ENCODE measurements at places on chromosomes 11 and 22.

GRCh38 chr11:1298695-1299492, 10.5 kb downstream of the TOLLIP start:
- DNase-seq = peak; percentile 96

DNA sequence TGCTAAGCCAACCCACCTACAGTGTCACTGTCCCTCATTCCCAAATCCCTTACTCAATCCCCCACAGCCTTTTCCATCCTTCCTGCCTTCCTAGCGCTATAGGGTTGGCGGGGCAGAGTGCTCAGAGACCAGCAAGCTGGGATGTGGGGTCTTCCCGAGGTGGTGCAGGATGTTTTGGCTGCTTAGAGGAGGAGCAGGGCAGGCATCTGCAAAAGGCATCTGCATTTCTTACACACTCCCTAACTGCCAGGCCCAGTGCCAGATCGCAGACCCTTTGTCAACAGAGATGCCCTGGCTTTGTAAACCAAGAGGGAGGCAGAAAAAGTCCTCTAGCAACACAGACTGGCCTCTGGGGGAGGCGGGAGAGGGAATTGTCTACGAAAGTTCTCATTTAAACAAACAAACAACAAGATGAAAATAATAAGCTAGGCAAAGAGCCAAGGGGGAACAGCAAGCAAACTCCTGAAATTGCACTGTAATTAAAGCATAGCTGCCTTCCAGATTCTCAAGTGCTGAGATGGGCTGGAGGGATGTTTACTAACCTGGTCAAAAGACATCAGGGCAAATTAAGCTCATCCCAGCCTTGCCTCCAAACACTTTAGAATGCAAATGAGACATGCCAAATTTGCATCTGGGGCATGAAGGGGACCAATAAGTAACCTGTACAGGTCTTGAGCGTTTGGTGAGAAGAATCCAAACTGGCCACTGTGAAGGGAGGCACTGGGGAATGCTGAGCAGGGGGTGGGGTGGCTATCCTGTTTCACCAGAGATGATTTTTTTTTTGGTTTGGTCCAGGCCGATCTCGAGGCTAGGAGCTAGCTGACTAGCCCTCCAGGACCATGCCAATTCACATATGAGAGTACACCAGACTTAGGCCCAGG, 38.1 kb upstream of the ADA2 start:
- peak; percentile 35 for DNase-seq

- DNase-seq = no peak
Measured at GRCh38 chr11:44972746-44973435, 22.2 kb upstream of the TP53I11 start.

DNA sequence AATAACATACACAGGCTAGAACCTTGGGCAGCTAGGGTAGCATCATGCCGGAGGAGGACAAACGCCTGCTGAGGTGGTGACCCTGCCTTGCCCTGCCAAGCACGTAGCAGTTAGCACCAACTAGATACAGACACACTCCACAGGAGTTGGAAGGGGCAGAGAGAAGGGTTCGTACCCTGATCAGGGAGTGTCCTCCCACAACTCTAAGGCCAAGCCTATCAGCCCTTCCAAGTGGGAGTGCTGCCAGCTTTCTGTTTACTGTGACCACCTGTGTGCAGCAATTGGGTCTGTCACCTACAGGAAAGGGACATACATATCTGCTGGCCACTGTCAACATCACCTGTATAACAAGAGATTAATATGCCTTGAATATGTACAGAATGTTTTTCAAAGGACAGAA, 1.9 kb upstream of the THAP7 start:
- DNase-seq = no peak

GRCh38 chr11:16001899-16002426, 354.4 kb downstream of the SOX6 start:
- no peak for DNase-seq

GRCh38 chr11:114054806-114055205, 4.7 kb upstream of the ZBTB16 start:
- no peak for DNase-seq
